ENCODE measurements at places on chromosomes 7 and 10.

DNA sequence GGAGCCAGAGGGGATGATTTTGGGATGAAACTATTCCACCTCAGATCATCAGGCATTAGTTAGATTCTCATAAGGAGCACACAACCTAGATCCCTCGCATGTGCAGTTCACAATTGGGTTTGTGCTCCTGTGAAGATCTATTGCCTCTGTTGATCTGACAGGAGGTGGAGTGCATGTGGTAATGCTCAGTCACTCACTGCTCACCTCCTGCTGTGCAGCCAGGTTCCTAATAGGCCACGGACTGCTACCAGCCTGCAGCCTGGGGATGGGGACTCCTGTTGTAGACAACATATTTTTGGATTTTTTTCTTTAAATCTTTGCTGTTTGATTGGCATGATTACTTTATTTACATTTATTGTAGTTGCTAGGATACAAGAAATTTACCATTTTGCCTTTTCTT, 765.0 kb downstream of the INHBA start:
- DNase-seq = no peak

- DNase-seq = peak; percentile 41
Observed at GRCh38 chr10:13707156-13707881, 120.6 kb downstream of the PRPF18 start.

- DNase-seq = no peak
Observed at GRCh38 chr7:149865437-149865836, 8.3 kb upstream of the ATP6V0E2 start.

- no peak for DNase-seq
Observed at GRCh38 chr10:96441987-96442643, 71.6 kb downstream of the TLL2 start.

- DNase-seq = peak; percentile 66
Observed at GRCh38 chr7:120273476-120273975, 551 bp downstream of the KCND2 start.

GRCh38 chr10:93475871-93476270, 6.3 kb downstream of the MYOF start:
- no peak for DNase-seq

Data from nucleus accumbens (tissue), 56 donors.